Lung (tissue), 17 donors: ENCODE measurements at places on chromosomes 6 and 20. TPM values are rescaled to one million over a fixed set of nuclear protein-coding genes. Genes with fewer than 3 reads are reported as not detected.

GRCh38 chr20:13337090-13337784 is 116.2 kb downstream of the ISM1 start:
- no peak for DNase-seq

PTGIS gene
- 17.1 TPM for total RNA-seq

DNA sequence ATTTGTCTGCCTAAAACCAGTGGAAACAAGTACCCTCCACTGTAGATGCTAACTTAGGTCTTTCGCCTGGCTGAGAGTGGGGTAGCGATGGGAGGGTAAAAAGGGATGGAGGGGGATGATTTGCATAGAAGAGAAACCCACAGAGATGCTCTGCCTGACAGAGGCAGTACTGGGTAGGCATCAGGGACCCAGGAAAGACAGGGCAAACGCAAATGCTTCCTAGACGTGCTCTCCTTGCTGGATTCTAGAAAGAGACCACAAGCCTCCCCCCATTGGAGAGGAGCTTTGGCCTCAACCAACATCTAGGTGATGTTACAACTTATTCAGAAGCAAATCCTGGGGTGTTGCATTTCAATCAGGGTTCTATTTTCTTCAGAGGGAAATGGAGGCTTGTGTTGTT is 3.2 kb downstream of the OLIG3 start:
- DNase-seq: no peak

GRCh38 chr6:148173548-148173947 is 169.1 kb upstream of the SASH1 start:
- DNase-seq: no peak

GRCh38 chr20:14997791-14998190 is 660.4 kb upstream of the FLRT3 start:
- no peak for DNase-seq

- no peak for DNase-seq
Measured at GRCh38 chr20:57410398-57410920, 19.3 kb downstream of the RBM38 start.

- DNase-seq: no peak
Measured at GRCh38 chr20:51434580-51435247, 107.8 kb downstream of the NFATC2 start.

- DNase-seq: peak; percentile 77
Measured at GRCh38 chr6:106223300-106223930, 102.1 kb downstream of the ATG5 start.

- no peak for DNase-seq
Measured at GRCh38 chr6:63295553-63296194, 24.1 kb downstream of the LGSN start.

GRCh38 chr6:41050536-41050935 is 2.5 kb upstream of the APOBEC2 start:
- no peak for DNase-seq

DNA sequence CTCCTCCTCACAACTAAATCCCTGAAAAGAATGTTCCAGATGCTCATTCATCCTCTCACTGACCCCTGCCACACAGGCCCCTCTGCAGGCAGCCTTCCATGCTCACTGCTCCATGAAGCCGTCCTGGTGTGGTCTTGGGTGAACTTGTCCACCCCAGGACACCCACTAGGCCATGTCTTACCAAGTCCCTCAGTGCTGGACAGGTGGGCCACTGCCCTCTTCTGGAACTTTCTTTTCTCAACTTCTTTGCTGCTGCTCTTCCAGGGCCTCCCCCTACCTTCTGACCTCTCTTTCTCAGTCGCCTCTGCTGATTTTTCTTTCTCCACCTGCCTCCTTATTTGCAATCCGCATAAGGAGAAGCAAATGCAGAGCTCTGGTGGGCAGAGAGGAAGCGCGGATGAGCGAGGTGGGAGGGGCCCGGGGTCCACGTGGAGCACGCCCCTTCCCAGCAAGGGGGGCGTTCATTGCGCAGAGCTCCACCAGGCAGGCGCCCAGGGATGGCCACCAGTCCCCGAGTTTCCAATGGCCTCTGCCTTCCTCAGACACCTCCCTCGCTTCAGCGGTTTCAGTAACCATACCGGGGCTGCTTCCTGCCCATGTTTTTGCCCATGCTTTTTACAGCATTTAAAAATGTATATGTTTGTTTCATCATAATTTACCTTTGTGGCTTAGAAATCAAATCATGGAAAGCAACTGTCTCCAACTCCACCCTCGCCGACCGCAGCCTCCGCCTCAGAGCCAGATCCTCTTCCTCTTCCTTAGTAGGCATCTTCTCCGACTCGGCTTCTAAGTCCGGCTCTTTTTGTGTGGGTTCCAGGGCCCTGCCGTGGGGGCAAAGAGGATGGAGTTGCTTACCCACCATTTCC is 129.6 kb downstream of the ZDHHC14 start:
- no peak for DNase-seq

DNA sequence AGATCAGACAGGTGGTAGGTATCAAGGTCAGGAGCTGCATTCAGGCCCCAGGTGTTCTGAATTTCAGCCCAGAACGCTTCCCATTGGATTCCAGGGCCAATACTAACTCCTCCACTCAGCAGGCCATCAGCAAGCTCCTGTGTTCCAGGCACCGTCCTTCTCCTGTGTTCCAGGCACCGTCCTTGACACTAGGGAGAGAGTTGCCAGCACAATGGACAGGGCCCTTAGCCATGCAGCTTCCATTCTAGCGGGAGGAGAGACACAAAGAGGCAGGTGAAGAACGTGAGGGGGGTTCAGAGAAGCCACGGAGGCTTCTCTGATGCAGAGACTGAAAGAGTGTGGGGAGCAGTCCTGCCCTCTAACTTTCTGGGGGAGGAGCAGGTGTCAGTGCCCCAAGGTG is 77.7 kb downstream of the FOXC1 start:
- DNase-seq: no peak

DNA sequence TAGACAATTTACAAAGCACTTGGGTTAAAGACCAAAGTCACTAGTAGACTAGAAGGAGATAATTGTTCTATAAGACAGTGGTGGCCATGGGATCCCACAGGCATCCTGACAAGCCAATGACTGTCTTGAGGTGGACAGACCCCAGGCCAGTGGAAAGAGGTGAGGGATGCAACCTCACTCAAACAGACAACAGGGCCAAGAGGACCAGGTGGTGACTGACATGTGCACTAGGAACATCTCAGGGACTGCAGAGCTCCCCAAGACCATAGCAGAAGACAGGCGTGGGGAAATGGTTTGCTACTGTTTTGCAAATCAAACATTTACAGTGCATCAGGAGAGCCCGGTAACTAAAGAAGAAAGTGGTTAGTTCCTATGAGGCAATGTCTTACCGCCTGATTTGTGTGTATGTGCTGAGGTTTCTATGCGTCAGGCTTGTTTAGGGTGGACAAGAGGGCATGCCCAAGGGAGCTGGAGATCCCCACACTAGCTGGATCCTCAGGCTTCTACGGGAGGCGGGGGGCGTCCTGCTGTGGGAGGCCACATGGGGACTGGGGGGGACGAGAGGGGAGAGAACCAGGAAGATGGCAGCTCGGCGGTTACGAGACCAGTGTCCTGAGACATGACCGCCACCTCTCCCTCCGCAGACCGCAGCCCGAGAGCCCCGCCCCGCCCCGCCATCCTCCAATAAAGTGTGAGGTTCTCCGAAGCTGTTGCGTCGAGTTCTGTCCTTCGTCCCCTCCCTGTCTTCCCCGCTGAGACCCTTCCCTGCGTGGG is 623 bp upstream of the MRPS26 start:
- DNase-seq: no peak

KCNB1 gene
- 0.91 TPM for total RNA-seq

GRCh38 chr20:44494681-44495080 is 19.0 kb downstream of the TTPAL start:
- DNase-seq: no peak

DNA sequence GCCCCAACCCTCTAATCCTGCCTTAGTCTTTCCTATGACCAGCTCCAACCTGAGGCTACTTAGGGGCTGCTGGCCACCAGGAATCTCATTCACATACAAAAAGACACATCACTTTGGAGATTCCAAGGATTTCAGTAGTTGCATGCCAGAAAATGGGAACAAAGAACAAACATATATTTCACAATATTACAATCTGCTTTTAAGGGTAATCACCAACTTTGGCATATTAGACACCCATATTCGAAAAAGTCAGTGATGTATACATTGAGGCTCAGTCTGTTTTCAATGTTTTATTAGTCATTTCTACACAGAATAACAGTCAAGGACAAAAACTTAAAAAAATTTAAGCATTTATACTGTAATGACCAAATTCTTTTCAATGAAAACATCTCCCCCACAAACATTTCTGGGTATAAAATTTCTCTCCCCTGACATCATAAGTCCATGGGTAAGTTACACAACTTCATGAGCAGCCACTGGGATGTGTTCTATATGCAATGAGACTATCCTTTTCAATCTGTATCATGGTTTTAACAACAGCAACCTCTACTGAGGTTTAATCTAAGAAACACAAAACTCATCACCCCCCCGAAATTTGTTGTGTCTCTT is 103.5 kb downstream of the MAP7 start:
- no peak for DNase-seq

NDUFAF4 gene
- total RNA-seq: 9.7 TPM

DNA sequence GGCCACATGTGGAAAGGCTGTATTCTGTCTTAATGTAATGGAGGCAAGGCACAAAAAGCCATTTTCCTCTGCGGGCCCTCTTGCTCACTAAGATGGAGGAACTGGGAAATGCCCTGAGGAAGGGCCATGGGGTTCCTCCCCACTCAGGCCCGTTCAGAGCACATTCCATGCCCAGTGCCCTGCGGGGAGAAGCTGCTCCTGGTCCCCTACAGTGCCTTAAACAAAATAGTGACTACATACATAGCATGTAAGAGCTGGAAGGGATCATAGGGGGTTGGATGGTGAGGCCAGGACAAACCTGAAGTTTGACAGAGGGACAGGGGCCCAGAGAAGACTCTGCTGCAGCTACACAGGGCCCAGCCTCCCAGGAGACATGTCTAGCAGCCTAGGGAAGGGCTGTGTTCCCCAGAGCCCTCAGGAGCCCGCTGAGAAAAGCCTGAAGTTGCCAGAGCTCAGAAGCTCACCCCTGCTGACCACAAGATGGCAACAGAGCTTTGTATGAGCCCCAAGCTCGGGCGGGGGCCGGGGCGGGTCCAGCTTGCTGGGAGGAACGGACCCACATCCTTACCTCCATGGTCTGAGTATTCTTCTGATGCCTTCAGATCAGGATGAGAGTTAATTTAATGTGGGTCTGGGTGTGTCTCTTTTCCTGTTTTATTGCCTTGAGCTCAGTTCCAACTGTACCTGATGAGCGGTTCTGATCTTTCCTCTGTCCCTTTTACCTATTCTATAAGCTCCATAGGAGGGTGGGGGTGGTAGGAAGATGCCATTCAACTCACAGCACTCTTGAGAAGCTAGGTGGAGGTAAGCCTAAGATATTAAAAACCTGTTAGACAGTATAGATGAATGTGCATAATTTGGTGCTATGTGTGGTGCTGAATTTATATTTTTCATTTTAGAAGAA is 242.9 kb downstream of the CDC5L start:
- DNase-seq: peak; percentile 58

DNA sequence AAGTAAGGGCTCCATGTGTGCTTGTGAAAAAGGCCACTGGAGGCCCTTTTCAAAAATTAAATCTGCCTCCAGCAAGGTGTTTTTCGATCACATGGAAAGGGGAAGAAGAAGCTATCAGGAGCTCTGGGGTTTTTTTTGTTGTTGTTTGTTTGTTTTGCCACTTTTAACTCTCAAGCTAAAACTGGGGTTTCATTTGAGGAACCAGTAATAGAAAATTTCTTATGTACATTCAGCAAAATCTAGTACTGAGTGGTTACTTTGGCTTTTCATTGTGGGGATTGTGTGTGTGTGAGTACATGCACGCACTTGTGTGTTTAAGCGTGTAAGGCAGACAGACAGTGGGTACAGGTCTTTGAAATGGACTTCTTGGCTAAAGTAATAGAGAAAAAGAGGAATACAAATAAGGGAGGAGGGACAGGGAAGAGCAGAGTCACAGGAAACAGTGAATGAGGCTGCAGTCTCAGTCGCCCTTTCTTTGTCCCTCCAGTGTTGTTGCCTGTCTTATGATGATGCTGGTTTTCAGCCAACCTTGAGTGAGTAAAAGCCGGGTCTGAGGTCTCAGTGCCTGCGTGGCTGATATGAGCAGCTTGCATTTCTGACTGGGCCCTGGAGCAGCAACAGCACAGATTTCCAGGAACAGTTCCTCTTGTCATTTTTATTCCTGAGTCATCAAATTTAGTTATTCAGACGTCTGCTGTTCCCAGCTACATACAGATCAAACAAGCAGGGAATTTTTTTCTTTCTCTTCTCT is 26.2 kb downstream of the SLC16A10 start:
- DNase-seq: peak; percentile 50

GRCh38 chr6:134201716-134202115 is 116.2 kb downstream of the SGK1 start:
- DNase-seq: no peak

GRCh38 chr6:168663041-168663440 is 222.1 kb downstream of the SMOC2 start:
- DNase-seq: no peak

XKR7 gene
- total RNA-seq: 0.03 TPM

MCCD1 gene
- not detected for total RNA-seq

DNA sequence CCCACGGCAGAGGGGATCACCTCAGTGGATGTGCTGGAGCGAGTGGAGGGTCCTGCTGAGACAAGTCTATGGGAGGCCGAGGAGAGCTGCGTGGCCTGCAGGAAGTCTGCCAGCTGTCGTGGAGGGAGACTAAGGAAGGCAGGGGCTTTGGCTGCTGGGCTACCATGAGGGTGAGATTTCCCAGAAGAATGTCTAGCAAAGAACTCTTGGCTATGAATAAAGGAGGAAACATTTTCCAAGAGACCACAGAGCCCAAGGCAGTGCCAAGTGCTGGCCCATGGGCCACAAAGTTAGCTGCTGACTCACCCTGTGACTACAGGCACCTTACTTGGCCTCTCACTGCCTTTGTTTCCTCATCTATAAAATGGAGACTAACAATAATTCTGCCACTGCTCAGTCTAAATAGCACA is 73.4 kb downstream of the PRDM1 start:
- no peak for DNase-seq
